Stimulated activated CD8-positive, alpha-beta memory T cell treated with anti-CD3 and anti-CD28 coated beads, Interleukin-2, amount 100 ng/mL, for 1 hour (primary cell): ENCODE measurements at places on chromosomes 12 and 14.

- DNase-seq: no peak
Observed at GRCh38 chr12:42862055-42862454, 272.5 kb upstream of the PRICKLE1 start.

GRCh38 chr14:23445773-23446172 is 10.3 kb upstream of the MYH7 start:
- no peak for DNase-seq

DNA sequence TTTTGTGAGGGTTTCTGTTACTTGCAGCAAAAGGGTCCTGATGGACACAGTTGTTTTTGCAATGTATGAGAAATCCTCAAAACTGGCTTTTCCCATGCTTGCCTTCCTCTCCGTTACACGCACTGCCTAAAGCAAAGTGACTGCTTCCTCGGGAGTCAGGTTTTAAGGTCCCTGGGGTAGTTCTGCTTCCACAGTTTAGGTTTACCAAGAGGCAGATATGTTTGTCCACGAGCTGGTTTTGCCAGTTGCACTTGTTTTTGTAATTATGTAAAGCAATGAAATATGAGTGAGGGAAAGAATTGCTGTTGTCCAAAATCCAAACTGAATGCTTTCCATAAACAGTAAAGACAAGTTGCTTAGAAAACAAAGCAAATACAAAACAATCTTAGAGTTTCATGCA is 290.7 kb upstream of the AMIGO2 start:
- no peak for DNase-seq

DNA sequence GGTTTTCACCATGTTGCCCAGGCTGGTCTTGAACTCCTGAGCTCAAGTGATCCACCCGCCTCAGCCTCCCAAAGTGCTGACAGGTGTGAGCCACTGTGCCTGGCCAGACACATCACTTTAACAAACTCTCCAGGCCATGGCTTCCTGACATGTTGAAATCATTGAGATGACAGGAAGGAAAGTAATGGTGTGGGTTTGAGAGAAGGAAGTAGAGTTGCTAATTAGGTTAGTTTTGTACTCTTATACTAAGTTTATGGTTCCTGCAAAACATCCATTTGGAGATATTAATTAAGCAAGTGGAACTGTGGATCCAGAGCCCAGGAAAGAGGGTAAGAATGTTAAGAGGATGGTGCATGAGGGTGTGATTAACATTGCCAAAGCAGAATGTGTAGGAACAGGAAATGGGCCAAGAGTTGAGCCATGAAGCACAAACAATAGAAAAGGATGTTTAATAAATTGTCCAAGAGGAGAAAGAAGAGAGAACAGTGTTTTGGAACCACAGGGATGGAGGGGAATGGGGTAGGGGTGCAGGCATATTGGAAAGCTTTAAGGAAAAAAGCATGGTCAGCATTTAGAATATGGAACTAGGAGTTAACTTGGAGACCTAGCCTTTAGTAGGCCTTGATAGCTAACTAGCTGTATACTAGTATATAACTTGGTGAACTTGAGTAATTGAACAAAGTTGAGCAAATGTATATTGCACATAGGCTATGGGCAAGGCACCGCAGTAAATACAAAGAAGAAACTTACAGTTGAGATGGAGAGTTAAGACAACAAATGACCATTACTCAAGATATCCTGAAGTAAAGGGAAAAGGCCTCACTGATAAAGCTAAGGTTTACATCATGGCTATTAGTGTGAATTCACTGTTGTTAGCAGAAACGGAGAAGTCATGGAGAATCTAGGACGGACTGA is 91.3 kb upstream of the DNM1L start:
- no peak for DNase-seq

GRCh38 chr12:110245369-110245772 is 35.7 kb upstream of the ATP2A2 start:
- DNase-seq: no peak

DNA sequence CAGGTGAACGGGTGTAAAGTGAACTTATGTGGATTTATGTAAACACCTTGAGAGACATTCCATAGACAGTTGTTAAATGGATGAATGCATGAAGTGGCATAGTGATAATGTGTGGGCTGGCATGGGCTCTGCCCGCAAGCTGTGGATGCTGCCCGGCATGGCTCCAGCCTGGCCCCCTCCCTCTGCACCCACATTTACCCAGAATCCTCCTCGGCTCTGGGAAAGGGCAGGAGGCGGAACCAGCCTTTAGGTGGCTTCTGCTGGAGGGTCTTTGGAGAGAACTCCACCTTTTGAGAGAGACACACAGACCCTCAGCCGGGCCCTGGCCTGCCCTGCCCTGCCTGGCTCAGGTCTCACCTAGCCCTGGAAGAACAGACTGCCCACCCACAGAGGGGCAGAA is 18.7 kb downstream of the RASAL1 start:
- DNase-seq: no peak

GRCh38 chr12:120290609-120291305 is 946 bp downstream of the RNU4-2 start:
- no peak for DNase-seq

DNA sequence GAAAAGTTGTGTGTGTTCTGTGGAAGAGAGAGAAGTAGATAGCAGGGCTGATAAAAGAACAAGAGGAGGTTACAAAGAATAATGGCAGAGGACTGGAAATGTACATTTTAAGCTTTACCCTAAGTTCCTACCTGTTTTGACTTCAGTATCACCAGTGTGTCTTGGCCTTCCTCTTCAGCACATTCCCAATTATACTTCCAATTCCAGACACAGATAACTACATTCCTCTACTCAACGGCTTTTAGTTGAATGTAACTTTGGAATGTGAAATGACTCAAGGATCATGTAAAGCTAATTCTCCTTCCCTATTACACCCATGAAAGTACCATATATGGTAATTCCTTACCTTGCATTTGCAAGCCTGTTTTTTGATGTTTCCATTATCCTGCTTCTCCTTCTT is 5.0 kb downstream of the MGST1 start:
- DNase-seq: no peak
